ENCODE measurements at places on chromosomes 12 and 14.

GRCh38 chr12:117284140-117284539, 77.3 kb downstream of the NOS1 start:
- peak; percentile 3 for DNase-seq

DNA sequence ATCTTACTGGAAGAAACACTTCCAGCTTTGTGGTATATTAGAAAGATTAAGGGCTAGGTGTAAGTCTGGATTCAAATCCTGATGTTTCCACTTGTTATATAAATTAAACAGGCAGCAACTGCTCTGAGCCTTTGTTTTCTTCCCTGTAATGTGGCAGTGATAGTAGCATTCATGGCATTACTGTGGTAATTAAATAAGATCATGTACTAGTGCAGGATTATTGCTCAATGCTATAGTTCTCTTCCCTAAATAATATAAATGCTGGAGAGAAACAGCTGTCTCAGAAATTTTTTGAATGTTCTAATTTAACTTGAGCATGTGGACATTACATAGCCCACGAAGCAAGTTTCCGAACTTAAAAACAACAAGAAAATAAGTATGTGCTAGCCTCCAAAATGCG, 5.4 kb downstream of the TMEM117 start:
- DNase-seq, result no peak

- DNase-seq, result no peak
Measured at GRCh38 chr12:104873374-104873773, 84.7 kb downstream of the SLC41A2 start.

- no peak for DNase-seq
Measured at GRCh38 chr14:90755661-90756304, 60.4 kb downstream of the TTC7B start.

GRCh38 chr14:69363055-69363454, 35.0 kb downstream of the ERH start:
- no peak for DNase-seq

- peak; percentile 21 for DNase-seq
Measured at GRCh38 chr12:106601031-106601430, 18.2 kb downstream of the RFX4 start.
